ENCODE measurements at places on chromosomes 11 and 22. TPM values are rescaled to one million over a fixed set of nuclear protein-coding genes. Genes with fewer than 3 reads are reported as not detected.

- DNase-seq: peak; percentile 82
Measured at GRCh38 chr11:36186340-36187175, 102.7 kb downstream of the COMMD9 start.

GRCh38 chr11:105046898-105047579 lies 1.9 kb upstream of the CARD16 start:
- DNase-seq: peak; percentile 99

GRCh38 chr22:46120420-46120737 lies 29.9 kb upstream of the PPARA start:
- no peak for DNase-seq

GRCh38 chr22:30224161-30224857 lies 22.2 kb downstream of the LIF start:
- DNase-seq: no peak

DNA sequence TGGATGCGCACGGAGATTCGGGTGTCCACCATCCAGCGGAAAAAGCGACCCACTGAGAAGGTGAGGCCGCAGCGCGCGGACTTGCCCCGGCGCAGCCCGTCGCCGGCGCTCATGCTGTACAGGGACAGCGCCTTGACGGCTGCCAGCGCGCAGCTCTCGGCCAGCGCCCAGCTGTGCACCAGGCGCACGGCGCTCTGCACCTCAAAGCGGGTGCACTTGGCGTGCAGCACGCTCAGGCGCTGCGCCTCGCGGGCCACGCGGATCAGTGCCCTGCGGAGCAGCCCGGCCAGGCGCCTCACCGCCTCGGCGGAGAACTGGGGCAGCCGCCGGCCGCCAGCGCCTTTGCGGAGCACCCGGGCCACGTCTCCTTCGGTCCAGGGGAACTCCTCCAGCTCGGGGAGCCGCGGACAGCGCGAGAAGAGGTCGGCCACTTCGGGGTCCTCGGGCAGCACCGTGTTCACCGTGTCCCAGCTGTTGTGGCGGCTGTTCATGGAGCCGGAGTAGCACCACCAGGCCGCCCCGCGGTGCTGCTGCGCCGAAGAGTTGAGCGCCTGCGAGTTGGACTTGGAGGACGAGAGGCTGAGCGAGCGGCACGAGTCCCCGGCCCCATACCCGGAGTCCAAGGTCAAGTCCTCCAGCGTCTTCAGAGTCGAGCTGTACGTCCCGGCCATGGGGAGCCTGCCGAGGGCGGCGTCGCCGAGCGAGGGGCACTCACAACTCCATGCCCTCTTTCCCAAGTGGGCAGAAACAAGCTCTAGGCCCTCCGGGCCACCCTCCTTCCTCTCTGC lies 703 bp downstream of the ABTB2 start:
- peak; percentile 64 for DNase-seq

- peak; percentile 96 for DNase-seq
Measured at GRCh38 chr22:35399678-35400500, at the start of gene MCM5. Gene MCM5, plus strand, starts transcription at chr22:35400140. Its CDS starts 299 bp downstream, at chr22:35400439.

GRCh38 chr11:31636983-31637382 lies 127.4 kb downstream of the ELP4 start:
- no peak for DNase-seq

DNA sequence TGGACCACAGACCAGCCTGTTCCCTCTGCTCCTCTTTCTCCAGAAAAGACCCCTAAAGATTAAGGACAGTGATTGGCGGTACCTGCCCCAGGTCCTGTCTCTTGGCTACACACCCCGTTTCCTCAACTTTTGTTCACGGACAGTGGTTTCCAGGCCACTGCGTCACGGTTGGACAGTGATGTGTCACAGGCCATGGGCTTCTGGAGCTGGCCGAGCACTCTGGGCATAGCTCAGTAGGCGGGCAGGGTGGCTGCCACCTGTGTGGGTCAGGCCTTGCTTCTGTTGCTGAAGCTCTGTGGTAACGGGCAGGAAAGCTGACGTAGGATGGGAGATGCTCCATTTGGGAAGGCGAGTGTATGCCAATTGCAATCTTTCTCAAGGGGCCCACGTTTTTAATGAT lies 13.6 kb downstream of the TUB start:
- DNase-seq: no peak

GRCh38 chr22:31915586-31915985 lies 28.7 kb upstream of the YWHAH start:
- no peak for DNase-seq

- DNase-seq: peak; percentile 48
Measured at GRCh38 chr22:29245626-29246385, 22.0 kb downstream of the RHBDD3 start.

DNA sequence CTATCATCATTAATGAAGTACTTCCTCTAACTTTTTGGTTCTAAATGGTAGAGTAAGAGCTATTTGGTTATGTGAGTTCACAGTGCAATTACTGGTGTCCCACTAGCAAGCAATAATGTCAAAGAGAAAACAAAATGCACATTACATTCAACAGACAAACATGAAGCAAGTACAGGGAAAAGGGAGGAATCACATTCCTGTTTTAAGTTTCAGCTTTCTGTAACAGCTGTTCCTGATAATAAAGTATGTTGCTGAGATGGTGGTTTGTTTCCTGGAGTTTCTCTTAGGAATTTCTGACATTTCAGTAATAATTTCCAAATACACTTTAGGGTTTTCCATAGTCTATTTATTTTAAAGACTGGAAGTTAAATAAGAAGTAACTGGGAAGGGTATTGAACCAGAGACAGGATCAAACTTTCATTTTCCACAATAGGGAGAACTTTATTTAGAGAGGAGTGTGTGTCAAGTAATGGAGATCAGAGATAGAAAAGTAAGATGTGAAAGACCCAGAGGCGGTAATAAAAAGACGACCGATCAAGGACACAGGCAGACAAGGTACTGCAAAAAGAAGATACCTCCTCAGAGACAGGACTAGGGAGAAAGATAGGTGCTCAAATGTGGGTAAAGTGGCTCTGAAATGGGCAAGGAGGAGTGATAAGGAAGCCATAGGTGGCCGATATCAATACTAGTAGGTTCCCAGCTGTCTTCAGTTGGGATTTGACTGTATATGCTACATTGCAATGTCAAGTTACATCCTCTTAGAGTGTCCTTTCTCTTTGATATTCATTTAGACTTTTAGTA lies 20.8 kb upstream of the CLNS1A start:
- peak; percentile 21 for DNase-seq

DNA sequence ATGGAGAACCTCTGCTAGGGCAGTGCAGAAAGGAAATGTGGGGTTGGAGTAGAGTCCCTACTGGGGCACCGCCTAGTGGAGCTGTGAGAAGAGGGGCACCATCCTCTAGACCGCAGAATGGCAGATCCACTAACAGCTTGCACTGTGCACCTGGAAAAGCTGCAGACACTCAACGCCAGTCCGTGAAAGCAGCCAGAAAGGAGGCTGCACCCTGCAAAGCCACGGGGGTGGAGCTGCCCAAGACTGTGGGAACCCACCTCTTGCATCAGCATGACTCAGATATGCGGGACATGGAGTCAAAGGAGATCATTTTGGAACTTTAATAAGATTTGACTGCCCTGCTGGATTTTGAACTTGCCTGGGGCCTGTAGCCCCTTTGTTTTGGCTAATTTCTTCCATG lies 8.7 kb downstream of the TSKU start:
- DNase-seq: peak; percentile 78

GRCh38 chr11:134845474-134846327 lies 433.7 kb upstream of the B3GAT1 start:
- DNase-seq: no peak

- DNase-seq: no peak
Measured at GRCh38 chr11:113547739-113548138, 72.5 kb upstream of the DRD2 start.

DNA sequence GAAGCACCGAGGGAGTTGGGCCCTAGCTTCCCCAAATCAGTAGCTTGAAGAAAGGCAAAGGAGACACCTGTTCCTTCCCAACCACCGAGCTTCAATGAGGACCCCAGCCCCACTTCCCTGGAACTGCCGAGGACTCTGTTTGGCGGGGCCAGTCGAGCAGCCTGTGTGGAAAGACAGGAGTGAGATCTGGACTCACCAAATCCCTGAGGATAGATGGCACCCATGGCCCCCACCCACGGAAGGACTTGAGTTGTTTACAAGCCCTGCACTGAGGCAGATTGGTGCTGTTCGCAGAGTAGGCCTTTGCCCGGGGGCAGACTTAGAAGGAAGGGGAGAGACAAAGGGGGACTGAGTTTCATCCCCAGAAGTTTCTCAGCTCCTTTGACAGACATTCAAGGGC lies 64.6 kb downstream of the FEZ1 start:
- no peak for DNase-seq

GRCh38 chr22:28023036-28023435 lies 104.0 kb upstream of the PITPNB start:
- DNase-seq: no peak

DNA sequence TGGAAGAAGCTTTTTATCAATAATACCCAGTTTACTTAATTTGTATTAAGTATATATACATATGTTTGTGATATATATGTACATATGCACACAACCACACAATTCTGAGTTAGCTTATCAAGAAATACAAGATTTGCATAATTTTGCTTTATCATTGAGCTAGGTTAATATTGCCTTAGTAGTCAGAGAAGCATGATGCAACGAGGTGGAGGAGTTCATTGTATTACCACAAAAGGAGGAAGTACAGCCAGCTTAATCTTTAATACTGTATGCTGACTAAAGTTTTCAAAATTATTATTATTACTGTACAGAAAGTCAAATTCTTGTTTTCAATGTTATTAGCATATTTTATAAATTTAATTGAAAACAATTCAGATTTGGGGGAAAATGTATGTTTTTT lies 278.4 kb upstream of the PDGFD start:
- no peak for DNase-seq

Gene NCF4
- not detected for total RNA-seq

Gene OR52B6
- not detected for total RNA-seq

Gene MMP12
- 0.83 TPM for total RNA-seq

Gene MOGAT2
- total RNA-seq: not detected
